ENCODE measurements at places on chromosomes 6 and 20.

DNA sequence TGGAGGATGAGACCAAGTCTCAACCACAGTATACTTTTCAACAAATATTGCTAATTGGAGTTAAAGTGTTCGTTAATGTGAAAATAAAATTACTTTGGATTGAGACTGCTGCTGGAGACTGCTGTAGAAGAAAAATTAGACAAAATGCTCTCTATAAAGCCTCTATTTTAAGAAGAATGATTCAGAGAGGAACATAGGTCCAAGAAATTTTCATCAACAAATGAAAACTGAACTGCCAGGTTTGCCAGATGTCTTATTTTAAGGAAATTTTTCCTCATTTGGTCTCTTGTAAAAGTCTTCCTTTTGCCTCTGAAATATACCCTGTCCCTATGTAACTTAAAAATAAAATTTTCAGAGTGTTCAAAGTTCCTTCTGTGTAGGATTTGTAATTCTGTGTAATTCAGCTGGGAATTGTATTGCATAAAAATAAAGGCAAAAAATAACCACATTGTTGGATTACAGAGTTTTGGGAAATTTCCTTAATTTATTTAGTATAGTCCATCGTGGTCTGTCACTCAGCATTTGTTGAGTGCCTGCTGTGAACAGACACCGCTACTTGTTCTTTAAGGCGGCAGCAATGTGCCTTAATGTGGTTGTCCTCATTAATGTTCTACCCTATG, 27.4 kb downstream of the ANKS1A start:
- no peak for DNase-seq

DNA sequence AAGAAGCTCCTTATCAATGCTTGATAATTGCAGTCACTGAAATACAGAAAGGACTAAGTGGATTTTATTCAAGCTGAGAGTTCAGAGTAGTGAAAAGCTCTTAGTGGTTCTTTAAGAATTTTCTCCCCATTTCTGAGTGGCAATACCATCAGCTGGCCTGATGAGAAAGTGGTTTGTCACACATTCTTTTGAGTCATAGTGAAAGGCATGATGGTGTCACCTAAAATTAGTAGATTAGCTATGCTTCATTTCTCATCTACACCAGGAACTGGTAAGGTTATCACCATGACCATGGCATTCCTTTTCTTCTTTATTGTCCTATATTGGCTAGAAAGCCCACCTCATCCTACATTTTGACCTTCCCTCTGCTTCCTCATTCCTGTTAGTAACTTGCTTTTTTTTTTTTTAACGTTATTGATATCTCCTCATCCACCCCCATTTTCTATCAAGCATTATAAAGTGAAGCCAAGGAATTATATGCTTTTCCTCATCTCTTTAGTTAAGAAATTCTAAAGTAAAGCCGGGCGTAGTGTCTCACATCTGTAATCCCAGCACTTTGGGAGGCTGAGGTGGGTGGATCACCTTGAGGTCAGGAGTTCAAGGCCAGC, 67.4 kb upstream of the LOC128125822 start:
- no peak for DNase-seq

- DNase-seq = no peak
These were observed 38.7 kb downstream of the RPS12 start for GRCh38 chr6:132853059-132853458.

DNA sequence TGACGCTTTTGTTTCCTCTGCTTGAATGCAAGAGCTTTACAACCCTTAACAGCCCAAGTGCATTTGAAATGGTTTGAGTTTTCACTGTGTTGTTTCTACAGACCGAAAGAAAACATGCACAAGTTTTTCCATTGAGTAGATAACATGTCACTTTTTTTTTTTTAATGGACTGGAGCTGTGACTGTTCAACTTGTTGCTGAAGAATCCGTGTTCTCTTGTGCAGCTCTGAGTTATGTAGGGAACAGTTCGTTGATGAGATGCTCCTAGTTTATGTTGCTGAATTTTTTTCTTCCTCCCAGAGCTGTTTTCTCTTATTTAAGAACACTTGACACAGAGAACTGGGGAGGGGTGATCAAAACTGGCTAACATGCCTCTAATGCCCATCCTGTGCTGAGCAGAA, 89.3 kb downstream of the DTD1 start:
- no peak for DNase-seq

Measured in KG1 (cell line).